Renal cortex interstitium (tissue), 15 donors: ENCODE measurements at places on chromosomes 5 and 9.

- DNase-seq = peak; percentile 20
These were observed 126.4 kb upstream of the ZNF366 start for GRCh38 chr5:72633649-72634048.

DNA sequence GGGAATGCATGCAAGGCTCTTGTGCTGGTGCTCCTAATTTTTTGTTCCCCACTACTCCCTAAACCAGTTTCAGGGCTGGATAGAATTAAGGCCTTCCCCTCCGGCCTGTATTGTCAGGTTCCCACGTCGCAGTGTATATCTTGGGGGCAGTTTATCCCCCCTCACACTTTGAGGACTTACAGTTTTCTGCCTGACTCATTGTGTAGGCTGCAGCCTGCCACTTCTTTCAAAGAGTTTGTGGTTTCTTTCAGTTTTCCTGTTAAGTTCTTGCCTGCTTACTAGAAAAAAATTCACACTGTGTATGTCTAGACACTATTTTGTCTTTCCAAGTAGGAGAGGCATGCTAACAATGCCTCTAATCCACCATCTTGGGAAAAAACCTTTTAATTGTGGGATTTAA is 28.4 kb upstream of the BTNL3 start:
- no peak for DNase-seq

GRCh38 chr9:33223696-33224095 is 16.3 kb upstream of the SPINK4 start:
- no peak for DNase-seq

GRCh38 chr5:72516916-72517315 is 9.7 kb upstream of the ZNF366 start:
- no peak for DNase-seq

GRCh38 chr9:109799792-109800191 is 19.8 kb downstream of the PALM2AKAP2 start:
- DNase-seq = no peak

DNA sequence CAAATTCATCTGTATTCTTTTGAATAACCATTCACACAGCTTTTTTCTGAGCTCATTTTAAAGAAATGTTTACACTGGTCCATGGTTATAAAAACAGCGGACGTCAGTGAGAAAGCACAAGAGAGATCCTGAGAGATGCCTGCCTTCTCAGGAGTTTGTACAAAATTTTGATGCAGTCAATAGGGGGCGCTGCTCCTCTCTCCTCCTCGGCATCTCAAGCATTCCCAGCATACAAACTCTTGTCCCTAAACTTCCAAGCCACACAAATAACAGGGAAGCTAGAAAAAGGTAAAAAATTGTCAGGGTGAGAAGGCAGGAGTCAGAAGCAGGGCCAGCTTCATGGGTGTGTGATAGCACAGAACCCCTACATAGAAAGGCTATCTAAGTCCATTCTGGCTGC is 11.2 kb upstream of the CCDC152 start:
- no peak for DNase-seq

DNA sequence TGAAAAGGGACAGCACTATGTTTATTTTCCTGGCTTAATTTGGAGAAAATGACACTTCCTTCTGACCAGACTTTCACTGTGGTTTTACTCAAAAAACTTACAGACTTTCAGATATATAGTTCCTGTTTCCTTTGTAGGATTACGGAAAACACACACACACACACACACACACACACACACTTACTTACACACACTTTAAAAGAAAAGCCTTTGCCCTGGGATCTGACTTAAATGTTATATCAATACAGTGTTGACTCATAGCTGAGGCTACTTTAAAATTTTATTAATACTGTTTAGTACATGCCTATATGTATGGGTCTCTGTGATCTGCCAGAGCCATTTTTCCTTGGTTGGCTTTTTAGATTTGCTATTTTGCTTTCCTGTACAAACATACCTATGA is 758.3 kb downstream of the DNAH5 start:
- DNase-seq = no peak

DNA sequence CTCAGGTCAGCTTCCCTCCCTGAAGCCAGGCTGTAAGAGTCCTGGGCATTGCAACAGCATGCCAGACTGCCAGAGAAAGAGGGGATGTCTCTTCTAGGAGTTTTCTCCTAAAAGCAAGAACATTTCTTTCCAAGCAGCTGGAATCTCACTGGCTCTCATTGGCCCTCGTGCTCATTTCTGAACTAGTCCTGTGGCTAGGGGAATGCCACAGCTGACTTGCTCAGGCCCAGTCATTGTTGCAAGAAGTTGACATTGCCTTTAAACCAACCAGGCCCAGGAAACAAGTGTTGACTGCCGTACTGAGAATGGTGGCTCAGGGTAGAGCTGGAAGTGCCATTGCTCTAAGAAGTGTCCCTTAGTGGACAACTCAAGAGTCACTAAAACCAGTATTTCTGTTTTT is 15.0 kb upstream of the CEP120 start:
- DNase-seq = no peak

DNA sequence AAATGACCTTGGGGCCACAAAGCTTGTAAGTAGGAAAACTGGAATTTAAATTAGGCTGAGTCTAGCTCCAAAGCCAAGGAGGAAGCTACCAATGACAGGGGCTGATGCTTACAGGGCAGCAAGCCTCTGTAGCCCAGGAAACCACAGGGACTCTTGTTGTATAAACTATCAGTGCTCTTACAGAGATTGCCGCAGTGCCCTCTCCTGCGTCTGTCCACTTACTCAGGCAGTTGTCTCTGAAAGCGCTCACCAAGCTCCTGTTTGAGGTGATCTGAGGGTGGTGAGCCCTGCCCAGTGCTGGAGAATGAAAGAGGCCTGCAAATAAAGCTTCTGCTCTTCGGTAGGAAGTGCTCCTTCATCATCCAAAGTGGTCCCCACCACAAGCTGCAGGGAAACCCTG is 498.8 kb downstream of the ARHGEF28 start:
- DNase-seq = no peak

- DNase-seq = no peak
These were observed 5.6 kb upstream of the DND1 start for GRCh38 chr5:140678993-140679392.

DNA sequence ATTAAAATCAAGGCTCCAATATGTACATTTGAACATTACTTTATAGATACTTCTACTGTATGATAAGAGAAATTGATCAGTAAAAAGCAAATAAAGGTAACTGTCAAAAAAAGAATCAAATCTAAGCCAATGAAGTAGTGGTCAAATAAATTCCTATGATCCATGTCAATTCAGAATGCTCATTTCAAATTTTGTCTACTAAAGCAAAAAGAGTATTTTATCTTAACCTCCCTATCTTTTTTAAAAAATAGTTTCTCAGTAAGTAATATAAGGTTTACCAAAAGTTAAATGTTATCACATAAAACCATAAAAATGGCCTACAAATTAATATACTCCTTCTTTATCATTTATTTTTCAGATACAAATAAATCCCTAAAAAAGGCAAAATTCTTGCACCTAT is 165.9 kb downstream of the AGTPBP1 start:
- DNase-seq = no peak

GRCh38 chr5:886716-887325 is 5.8 kb downstream of the BRD9 start:
- no peak for DNase-seq

DNA sequence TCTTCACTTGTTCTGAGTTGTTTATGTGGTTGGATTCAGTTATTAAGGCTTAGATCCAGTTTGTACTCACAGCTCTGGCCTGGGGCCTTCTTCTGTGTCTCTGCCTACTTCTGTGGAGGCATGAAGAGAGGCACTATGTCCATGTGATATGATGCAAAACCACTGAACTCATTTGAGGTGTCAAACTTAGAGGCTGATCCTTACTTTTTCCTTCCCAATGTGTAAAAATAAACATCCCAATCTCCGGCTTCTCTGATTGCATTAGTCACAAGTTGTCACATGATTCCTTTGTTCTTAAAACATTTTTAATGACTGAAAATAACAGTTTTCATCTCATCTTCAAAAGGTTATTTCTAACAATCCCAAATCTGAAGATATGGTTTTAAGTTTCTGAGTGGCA is 276.0 kb upstream of the RGMB start:
- no peak for DNase-seq

DNA sequence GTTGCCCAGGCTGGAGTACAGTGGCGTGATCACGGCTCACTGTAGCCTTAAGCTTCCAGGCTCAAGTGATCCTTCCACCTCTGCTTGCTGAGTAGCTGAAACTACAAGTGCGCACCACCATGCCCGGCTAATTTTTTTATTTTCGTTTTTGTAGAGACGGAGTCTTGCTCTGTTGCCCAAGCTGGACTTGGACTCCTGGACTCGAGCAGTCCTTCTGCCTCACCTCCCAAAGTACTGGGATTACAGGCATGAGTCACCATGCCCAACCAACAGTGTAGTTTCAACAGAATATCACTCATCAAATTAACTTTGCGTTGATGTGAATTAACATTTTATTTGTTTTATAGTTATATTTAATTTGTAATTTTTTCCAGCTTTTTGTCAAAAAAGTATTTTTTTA is 45.3 kb downstream of the WDR70 start:
- DNase-seq = no peak

GRCh38 chr9:133658442-133659431 is 22.6 kb downstream of the DBH start:
- DNase-seq = no peak

- no peak for DNase-seq
These were observed 10.7 kb upstream of the SLC6A7 start for GRCh38 chr5:150179019-150179620.

GRCh38 chr5:143619040-143619439 is 192.9 kb upstream of the HMHB1 start:
- DNase-seq = no peak

DNA sequence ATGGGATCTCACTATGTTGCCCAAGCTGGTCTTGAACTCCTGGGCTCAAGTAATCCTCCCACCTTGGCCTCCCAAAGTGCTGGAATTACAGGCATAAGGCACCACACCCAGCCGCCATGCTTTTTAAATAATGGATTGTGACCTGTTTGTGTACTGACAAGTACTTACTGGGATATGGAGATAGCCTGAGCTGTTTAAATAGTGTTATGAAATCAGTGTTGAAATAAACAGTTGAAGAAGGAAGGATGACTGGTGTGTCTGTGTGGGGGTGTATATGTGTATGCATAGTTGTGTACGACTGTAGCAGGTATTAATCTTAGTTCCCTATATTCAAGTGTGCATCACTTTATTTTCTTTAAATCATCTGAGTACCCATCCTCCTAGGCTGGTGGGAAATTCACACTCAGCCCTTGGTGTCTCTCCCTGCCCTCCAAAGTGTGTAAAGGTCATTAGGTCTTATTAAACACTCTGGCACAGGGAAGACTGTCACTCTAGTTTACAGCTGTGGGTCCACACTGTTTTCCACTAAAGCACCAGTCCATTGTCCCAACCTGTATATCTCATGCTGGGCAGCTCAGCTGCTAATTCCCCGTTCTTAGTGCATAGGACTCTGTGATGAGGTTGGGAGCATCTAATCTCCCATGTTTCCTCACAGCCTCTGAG is 91.0 kb downstream of the SNX18 start:
- DNase-seq = no peak

DNA sequence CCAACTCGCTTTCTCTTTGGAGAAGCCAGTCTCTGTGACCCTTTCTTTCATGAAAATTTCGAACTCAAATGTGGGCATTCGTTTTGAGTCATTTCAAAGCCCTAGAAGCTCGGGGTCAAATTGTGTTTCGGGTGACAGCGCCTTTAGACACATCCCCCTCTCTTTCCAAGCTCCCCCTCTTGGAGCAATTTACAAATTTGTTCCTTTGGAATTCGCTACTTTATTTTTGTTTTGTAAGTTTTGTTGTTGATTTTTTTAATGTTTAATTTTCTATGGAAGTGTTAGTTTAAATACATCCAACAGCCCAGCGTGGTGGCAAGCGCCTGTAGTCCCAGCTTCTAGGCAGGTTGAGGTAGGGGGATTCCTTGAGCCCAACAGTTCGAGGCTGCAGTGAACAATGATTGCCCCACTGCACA is 4.6 kb upstream of the BARX1 start:
- DNase-seq = no peak

DNA sequence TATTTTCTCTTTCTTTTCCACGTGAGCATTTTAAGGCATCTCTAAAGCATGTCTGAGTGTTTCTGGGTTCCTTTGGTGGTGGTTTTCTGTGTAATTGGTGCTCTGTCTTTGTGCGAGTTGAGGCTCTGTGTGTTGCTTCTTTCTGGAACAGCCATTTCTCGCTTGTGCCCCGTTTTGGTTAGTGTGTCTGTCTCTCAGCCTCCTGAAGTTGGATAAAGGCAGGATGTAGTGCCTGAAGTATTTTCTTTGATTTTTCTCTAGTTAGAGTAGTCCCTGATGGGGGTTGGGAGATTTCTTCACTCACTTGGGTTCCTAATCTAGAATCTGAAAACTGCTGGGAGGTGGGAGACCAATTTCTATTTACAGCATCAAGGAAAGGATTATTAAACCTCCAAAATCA is 129.7 kb upstream of the TMEM161B start:
- no peak for DNase-seq

- DNase-seq = no peak
These were observed 277.7 kb downstream of the MSX2 start for GRCh38 chr5:175001876-175002645.

GRCh38 chr5:13640270-13640669 is 304.2 kb downstream of the DNAH5 start:
- no peak for DNase-seq

- no peak for DNase-seq
These were observed 32.9 kb downstream of the FAM163B start for GRCh38 chr9:133576031-133576874.

DNA sequence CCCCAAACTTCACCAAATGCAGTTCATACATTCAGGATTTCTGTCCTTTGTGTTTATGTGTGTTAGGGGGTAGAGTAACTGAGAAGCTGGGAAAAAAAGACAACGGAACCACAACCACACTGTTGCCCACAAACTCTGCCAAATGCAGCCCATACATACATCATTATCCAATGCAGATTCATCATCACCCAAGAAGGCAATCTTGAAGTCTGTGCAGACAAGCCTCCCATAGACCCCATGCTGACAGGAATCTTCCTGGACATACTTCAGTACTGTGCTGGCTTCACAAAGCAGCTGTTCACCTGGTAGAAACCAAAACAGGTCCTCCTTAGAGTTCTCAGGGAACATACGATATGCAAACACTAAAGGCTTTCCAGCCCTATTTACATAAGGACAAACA is 38.9 kb downstream of the MTMR12 start:
- DNase-seq = no peak

- no peak for DNase-seq
These were observed 1497.9 kb downstream of the MAT2B start for GRCh38 chr5:165003283-165003682.

DNA sequence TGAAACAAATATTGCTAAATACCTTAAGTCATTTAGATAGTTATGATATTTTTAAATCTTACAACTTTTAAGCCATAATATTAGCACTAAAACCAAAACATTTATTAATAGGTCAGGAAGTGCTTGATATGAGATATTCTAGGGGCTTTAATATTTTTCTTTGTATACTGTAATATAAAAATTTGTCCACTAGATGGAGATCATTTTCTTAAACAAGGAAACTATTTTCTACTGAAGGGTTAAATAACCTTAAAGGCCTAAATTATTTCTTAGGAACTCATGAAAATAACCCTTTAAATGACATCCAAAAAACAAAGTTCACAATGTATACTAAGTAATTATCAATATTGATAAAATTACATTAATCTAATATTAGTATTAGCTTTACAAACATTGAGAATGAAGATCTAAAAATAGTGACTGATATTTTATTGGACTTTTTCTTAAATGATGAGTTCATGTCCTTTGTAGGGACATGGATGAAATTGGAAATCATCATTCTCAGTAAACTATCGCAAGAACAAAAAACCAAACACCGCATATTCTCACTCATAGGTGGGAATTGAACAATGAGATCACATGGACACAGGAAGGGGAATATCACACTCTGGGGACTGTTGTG is 635.7 kb downstream of the RAB3C start:
- DNase-seq = no peak
